ENCODE measurements at places on chromosomes 4 and X. TPM values are rescaled to one million over a fixed set of nuclear protein-coding genes. Genes with fewer than 3 reads are reported as not detected.

Gene CT47B1
- total RNA-seq, result not detected

Gene TKTL2
- not detected for total RNA-seq

Gene HS6ST2
- total RNA-seq, result 0.14 TPM

Gene TMEM156
- 18.8 TPM for total RNA-seq

Gene DAPP1
- 25.3 TPM for total RNA-seq

Gene TMEM144
- not detected for total RNA-seq

Gene HEPH
- not detected for total RNA-seq

Gene OTC
- total RNA-seq, result not detected

Gene NXF3
- not detected for total RNA-seq

Gene PRSS48
- total RNA-seq, result not detected

Gene PCDH10
- not detected for total RNA-seq

Gene LGI2
- not detected for total RNA-seq

Data from activated CD8-positive, alpha-beta memory T cell treated with anti-CD3 and anti-CD28 coated beads, Interleukin-2, amount 10 ng/mL, durations not matched to agents 7 days and 5 days (primary cell).